ENCODE measurements at places on chromosomes 7 and 10.
A peak's percentile ranks its signal among the peaks of the same experiment; 100 is the strongest.

DNA sequence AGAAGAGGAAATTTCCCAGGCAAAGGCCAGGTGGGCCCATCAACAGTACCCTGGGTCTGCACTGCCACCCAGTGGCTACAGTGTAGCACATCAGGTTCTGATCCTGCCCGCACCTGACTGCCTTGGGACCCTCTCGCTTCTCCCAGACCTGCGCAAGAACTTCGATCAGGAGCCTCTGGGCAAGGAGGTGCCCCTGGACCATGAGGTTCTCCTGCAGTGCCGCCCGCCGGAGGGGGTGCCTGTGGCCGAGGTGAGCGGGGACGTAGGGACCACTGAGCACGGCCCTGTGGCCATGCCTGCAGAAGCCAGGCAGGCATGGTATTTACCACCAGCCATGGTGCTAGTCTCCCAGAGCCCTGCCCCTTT lies 33.9 kb upstream of the SLC29A3 start:
- peak; percentile 55 for DNase-seq

DNA sequence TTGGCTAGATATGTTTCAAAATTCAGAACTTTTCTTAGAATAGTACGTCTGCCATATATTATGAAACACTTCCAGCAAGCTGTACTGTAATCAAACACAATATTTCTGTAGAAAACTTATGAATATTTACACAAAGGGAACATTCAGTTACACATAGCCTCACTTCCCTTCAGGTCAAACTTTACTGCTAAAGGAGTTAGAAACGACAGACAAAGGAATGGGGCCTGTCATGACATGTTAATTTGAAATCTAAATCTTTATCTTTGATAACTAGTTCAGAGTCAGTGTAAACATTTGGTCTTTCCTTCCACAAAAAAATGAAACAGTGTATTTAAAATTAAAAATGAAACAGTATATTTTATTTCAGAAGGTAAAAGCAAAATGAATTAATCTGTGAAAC lies 1.0 kb upstream of the CROT start:
- no peak for DNase-seq

DNA sequence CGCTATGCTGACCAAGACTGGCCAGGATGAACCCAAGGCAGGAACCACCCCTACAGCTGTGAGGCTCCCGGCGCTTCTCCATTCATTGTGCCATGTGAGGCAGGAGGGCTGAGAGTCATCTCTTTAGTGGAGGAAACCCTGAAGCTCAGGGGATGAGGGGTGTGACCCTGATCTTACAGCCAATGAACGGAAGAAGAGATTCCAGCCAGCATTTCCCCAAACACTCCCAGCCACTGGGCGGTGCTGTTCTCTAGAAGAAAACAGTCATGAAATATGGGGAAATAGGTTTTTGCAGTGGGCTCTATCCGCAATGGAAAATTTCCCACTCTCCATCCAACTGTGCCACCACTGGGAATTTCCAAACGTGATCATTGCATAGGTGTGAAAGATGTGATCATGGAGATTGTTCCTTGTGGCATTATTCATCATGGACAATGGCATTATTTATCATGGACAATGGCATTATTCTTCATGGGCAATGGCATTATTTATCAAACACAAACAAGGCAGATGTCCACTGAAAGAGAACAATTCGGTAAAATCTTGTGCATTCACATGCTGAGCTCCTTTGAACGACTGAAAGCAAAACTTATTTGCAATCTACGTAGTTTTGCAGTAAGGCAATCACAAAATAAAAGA lies 14.0 kb upstream of the SLC18A2 start:
- DNase-seq, result peak; percentile 7

DNA sequence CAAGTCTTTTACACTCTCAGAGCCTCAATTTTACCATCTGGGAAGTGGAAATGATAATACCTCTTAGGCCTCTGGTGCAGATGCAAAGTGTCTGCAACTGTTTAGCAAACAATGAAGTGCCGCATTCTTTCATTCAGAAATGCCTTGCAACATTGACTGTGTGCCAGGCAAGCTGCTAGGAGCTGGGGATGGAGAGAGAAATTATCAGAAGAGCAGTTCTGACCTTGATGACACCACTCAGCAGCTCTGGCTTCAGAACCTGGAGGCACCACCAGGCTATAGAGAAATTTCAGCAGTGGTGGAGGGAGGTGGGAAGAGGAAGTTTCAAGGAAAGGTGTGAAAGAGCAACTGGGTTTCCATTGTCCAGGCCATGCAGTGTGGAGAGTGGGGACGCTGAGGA lies 78.1 kb upstream of the HABP2 start:
- no peak for DNase-seq

DNA sequence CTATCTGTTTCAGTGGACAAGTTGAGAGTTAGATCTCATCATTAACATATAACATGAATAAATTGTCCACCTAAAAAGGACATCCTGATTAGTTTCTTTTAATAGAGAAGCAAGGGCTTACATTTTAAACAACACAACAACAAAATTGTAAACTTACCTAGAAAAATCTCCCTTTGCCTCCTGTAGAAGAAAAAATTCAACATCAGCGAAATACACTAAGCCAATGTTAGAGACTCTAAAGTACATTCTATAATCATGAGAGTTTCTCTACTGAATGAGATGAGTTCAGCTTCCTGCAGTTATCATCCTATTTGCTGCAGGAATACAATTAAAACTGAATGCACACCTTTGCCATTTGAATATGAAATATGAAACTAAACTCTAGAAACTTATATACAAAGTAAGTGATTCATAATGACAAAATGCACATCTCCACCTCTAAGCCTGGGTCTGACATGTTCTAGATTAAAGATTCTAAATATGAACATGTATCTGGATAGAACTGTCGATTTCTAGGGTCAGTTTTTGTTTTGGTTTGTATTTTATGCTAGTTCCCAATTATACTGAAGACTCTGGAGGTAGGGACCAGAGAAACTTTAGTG lies 174.8 kb downstream of the PRPF18 start:
- no peak for DNase-seq

DNA sequence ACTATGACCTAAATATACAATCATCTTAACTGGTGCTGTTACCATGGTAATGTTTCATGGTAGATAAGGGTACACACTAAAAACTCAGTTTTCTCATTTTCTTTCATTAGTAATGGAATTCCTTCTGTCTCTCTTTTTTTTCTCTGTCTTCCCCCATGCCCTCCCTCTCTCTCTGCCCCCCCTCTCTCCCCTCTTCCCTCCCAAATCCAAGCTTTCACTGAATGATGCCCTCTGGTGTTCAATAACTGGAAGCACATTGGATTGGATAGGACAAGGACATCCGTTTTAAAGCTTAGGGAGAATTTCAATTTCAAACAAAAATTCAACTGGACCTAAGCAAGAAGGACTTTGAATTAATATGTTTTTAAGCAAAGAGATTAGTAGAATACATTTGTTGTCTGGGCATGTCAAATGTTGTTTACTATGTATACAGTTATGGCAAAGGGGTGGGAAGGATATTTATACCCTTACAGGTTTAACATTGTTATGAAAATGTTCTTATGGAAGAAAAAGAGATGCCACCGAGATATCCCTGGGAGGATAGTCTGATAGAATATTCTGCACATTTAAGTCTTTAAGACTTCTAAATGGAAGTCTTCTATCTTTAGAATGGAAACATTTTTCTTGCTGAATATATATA lies 6.1 kb downstream of the CHRM2 start:
- no peak for DNase-seq

- no peak for DNase-seq
Observed at GRCh38 chr7:16432425-16432731, 11.0 kb upstream of the CRPPA start.

GRCh38 chr10:59007307-59008025 lies 169.0 kb upstream of the PHYHIPL start:
- DNase-seq, result no peak

- no peak for DNase-seq
Observed at GRCh38 chr7:150910996-150911422, 58.7 kb downstream of the AOC1 start.

- no peak for DNase-seq
Observed at GRCh38 chr10:30818010-30818660, 188.6 kb upstream of the LYZL2 start.

DNA sequence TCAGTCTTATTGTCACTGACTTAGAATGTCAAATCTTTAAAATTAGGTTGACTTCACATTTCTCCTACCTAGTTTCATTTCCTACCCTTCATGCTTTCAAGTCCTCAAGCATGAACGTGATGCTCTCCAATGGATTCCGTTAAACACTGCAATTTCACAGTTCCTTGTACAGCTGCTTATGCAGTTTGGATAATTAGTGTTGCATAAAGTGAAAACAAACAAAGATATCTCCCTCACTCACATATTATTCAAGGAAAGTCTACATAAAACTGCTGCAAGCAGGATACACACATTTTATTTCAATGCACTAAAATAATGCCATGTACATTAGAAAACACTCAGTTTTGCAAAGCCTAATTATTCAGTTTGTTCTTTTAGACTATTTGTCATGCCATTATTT lies 214.0 kb downstream of the CRPPA start:
- no peak for DNase-seq

DNA sequence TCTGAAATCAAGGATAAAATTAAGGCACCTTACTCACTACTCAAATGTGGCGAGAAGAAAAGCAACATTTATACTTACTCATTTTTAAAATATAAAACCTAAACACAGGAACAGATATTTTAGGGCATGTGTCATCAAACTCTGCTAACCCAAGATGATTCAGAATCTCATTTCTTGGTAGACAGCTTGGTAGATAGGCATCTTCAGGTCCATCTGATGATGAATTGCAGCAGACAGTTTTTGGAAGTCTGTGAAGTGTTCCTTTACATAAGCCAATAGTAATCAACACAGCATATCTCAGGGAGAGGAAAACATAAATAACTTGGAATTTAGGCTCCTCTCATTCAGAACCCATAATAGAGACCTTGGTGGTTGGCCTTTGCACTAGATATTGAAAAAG lies 3.4 kb downstream of the HIPK2 start:
- DNase-seq, result no peak

All from DND-41 (cell line).